ENCODE measurements at places on chromosomes 12 and 14. TPM values are rescaled to one million over a fixed set of nuclear protein-coding genes. Genes with fewer than 3 reads are reported as not detected.

GRCh38 chr12:70920251-70920851 is at the start of gene PTPRR:
Gene PTPRR, minus strand, starts transcription at chr12:70920738. Its CDS starts 348 bp downstream, at chr12:70920390.
- no peak for DNase-seq

GRCh38 chr12:47145188-47145587 is 65.4 kb upstream of the AMIGO2 start:
- DNase-seq, result peak; percentile 17

GRCh38 chr14:54893151-54893760 is 9.4 kb downstream of the GCH1 start:
- DNase-seq, result peak; percentile 51

DNA sequence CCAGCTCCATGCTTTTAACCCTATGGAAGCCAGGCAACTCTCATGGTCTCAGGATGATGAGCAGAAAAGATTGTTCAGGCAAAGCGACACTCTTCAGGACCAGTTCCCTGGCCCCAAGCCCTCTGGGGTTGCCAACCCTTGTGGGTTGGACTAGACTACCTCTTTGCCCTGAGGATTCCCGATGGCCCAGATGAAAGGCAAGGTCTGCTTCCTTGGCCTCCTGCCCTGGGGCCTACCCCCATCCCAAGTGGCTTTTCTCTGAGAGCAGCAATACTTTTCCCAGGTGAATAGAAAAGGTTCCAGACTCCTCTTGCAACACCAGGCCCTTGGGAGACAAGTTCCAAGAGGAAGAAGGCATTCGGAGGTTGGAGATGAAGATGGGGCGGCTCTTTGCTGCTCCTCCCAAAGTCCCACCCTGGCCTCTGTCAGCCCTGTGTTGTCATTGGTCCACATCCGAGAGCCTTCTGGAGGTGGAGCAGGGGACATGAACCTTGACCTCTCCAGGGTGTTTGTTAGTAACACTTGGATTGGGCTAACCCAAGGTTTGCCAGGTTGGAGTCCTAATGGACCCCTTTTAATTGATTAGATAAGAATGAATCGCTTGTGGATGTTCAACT is 131.1 kb downstream of the GCH1 start:
- no peak for DNase-seq

GRCh38 chr14:48936362-48936761 is 649.8 kb downstream of the RPS29 start:
- DNase-seq, result peak; percentile 4

- no peak for DNase-seq
Measured at GRCh38 chr14:68391311-68392014, 401.4 kb downstream of the ZFP36L1 start.

DNA sequence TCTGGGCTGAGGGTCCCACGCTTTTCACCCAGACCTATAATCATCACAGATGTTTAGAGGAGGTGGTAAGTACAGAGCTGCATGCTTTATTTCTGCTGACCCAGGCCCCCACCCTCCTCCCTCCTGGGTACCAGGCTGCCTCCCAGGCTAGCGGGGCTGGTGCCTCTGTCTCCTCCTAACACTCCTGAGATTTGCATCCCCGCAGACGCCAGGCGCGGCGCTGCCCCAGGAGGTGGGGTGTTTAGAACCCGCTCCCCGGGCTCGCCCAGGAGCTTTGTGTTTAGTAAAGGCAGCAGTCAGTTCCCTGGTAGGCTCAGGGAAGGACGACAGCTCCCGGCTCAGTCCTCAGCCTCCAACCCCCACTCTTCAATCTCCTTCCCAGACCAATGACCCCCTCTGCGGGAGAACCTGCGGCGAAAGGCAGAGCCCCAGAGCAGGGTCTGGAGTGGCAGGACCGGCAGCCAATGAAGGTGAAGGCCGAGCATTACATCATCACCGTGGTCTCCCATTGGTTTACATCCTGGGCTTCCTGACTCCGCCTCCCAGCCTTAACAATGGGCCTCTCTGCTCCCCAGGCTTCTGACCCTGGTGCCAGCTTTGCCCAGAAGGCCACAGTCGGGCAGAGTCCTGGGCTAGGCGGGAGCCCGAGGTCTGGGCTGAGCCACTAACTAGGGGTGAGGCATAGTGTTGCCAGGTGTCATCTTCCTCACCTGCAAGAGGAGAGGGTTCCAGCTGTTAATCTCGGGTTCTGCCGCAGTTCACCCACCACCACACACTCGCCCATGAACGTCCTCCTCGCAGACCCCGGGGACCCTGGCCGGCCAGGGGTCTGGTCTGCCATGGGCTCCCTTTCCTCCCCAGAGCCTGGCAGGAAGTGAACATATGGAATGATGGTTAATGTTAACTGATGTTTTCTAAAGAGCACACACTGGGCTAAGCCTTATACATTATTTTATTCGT is 57.5 kb downstream of the CALM1 start:
- DNase-seq, result peak; percentile 67

- DNase-seq, result no peak
Measured at GRCh38 chr12:84161296-84161695, 751.3 kb downstream of the SLC6A15 start.

GRCh38 chr12:64723630-64724029 is 35.6 kb downstream of the GNS start:
- DNase-seq, result no peak

GRCh38 chr14:37147310-37147880 is 25.0 kb downstream of the SLC25A21 start:
- DNase-seq, result no peak

DNA sequence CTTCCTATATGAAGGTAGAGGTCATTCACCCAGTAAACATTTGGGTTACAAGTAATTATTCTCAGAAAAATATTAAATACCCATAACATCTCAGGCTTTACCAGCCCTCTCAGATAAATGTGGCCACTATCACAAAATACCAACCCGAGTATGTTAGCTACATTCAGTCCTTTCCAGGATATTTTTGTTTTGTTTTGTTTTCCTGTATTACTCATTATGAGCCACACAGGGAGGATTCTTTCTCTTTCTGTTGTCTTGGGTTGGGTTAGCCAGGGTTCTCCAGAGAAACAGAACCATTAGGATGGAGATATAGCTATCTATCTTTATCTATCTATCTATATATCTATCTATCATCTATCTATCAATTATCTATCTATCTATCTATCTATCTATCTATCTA is 947.6 kb upstream of the MDGA2 start:
- DNase-seq, result no peak

GRCh38 chr12:56688846-56689109 is 694 bp upstream of the PTGES3 start:
- no peak for DNase-seq

- no peak for DNase-seq
Measured at GRCh38 chr14:98578204-98578603, 693.8 kb downstream of the BCL11B start.

DNA sequence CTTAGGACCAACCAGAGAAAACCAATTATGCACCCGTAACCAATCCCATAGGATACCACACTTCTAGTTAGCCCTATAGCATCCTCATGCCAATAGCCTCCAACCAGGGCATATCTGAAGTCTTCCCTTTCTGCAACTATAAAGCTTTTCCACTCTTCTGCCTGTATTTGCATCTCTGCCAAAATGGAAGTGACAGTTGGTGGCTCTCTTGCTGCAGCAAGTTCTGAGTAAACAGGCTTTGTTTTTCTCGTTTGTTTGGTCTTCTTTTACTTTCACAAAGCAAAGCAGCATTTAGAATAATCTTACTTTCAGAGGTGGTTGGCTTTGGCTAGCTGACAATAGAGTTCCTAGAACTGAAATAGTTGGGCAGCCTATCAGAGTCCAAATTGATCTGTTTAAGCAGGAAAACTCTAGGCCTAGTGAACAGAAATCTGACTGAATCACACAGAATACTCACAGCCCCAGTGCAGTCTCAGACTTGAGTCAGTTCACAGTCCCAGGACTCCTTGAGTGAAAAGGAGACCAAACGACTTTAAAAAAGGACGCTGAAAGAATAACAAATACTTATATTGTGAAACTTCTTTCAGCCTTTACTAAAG is 1029.7 kb upstream of the LRFN5 start:
- no peak for DNase-seq

- peak; percentile 30 for DNase-seq
Measured at GRCh38 chr14:52551696-52552062, 626 bp downstream of the TXNDC16 start.

- no peak for DNase-seq
Measured at GRCh38 chr12:108356835-108357806, 18.0 kb upstream of the CMKLR1 start.

GRCh38 chr12:95994476-95994875 is 1.7 kb downstream of the HAL start:
- DNase-seq, result no peak

GRCh38 chr14:85437148-85437547 is 92.8 kb upstream of the FLRT2 start:
- DNase-seq, result no peak

- DNase-seq, result no peak
Measured at GRCh38 chr12:101941306-101942249, 64.2 kb downstream of the DRAM1 start.

DNA sequence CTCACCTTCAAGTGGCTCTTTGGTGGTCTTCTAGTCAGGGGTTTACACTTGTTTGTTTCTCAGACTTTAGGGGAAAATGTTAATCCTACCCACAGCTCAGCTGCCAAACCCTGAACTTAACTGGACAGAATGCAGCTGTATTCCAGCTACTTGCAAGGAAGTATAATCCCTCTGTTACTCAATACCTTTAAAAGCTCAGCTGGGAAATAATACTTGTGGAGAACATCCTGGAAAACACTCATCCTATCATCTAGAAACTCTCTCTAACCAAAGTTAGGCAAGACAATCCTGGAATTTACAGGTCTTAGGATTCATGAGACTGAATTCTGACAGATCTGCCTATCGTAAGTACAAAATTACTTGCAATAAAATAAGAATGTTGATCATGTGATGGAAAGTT is 404.1 kb downstream of the ADAMTS20 start:
- peak; percentile 42 for DNase-seq

DNA sequence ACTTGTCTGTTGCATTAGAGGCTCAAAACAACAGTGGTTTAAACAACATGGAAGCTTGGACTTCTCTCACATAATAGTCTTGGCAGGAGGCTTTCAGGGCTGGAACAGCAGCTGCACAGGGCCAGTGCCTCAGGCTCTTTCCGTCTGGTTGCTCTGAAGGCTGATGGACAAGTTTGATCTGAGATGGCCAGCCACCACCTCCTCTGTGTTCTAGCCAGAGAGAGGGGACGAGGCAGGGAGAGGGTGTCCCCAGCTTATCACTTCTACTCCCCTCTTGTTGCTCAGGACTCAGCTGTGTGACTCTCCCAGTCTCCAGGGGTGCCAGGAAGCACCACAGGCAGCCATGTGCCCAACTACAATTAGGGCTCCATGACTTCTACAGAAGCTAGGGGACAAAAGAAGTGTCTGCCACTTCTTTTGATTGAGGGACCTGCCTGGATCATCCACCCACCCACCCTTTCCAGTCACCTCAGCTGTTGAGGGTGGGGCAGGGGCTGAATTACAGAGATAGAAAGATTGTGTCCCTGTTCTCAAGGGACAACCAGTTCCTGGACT is 46.6 kb downstream of the SMIM41 start:
- no peak for DNase-seq

DNA sequence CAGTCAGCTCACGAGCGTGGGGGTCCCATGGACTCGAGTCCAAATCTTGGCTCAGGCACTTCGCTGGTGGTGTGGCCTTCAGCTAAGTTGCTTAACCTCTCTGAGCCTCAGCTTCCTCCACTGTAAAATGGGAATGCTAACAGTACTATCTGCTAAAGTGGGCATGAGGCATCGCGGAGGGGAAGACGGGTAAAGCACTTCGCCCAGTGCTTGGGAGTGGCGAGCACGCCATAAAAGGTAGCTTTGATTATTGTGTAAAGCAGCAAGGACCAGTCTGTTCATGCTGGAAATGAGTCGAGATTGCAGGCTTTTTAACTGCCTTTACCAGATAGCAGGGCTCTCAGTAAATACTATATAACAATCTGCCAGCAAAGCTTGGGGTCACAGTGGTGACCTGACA is 24.5 kb downstream of the HRK start:
- no peak for DNase-seq

DNA sequence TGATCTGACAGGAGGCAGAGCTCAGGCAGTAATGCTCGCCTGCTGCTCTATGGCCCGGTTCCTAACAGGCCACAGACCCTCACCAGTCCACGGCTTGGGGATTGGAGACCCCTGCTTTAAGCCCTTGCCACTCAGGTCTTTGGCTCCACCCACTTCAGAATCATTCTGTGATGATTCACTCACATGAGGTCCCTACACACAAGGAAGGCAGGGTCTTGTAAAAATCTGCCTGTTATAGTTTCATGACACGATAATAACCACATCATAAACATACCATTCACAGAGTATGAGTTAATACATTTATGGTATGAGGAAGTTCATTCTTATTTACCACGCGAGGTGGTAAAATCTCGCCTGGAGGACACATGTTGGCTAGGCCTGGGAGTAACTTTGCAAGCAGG is 29.0 kb upstream of the MAX start:
- peak; percentile 92 for DNase-seq

GRCh38 chr12:7110661-7111060 is 1.6 kb upstream of the C1RL start:
- DNase-seq, result no peak

DNA sequence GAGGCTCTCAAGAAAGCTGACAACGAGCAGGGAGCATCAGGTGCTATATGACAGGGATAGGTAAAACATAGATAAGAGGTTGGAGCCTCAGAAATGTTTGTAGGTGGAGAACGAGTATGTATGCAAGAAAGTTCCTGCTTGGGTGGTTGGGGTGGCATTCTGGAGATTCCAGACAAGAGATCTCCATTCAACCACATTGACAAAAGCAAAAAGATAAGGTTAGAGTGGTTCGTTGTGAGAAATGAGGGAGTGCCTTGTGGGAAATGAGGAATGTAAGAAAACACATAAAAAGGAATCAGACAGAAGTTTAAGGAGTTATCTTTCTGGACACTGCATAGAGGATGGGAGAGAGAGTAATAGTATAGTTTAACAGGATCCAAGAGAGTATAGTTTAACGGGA is 290.3 kb downstream of the DPF3 start:
- peak; percentile 64 for DNase-seq

GRCh38 chr12:52403561-52403960 is 2.6 kb downstream of the KRT82 start:
- no peak for DNase-seq

- DNase-seq, result no peak
Measured at GRCh38 chr12:21580748-21581516, 23.7 kb downstream of the GYS2 start.

GRCh38 chr14:54840798-54841197 is 61.8 kb downstream of the GCH1 start:
- DNase-seq, result no peak

- DNase-seq, result no peak
Measured at GRCh38 chr12:113660936-113661335, 189.3 kb upstream of the LHX5 start.

The SCN8A gene
- total RNA-seq, result 23.5 TPM

The GPR84 gene
- total RNA-seq, result not detected

The SRP54 gene
- total RNA-seq, result 85.4 TPM

The GPRC5A gene
- 25.8 TPM for total RNA-seq

The RASSF9 gene
- total RNA-seq, result 0.32 TPM

The CBLN3 gene
- total RNA-seq, result 1.7 TPM

The VDR gene
- 8.2 TPM for total RNA-seq

The FLVCR2 gene
- 0.43 TPM for total RNA-seq

The LRP10 gene
- 108 TPM for total RNA-seq

The GMFB gene
- 82.1 TPM for total RNA-seq
